ENCODE measurements at places on chromosomes 3 and 15.

DNA sequence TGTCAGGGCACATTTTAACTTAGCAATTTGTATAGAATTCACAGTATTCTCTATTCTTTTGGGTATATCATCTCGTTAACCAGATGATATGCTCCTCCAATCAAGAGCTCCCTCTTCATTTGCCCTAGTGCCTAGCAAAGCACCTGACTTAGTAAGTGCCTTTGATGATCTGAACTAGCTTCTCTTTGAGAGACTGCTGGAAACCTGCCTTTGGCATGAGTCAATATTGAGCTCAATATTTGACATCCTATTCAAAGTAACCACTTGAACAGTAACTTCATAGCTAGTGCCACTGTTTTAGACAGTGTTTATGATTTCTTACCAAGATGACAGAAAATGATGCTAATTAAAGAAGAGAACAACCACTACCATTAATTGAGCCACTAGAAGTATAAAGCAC, 696.3 kb upstream of the UBE2E2 start:
- no peak for DNase-seq

DNA sequence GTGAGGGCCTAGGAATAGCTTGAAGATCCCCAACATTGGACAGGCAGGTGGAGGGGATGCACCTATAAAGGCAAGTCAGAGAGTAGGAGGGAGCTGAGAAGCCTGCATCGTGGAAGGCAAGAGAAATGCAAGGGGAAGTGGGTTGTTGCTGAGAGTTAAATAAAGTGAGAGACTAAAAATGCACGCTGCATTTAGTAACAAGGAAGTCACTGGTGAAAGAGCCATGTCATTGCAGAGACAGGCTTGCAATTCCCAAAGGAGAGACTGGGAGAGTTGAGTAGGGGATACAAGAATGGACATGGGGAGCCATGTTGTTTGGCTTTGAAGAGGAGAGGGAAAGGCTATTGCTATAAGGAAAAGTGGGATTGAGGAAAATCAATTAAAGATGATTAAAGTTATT, 77.0 kb upstream of the HEG1 start:
- no peak for DNase-seq

DNA sequence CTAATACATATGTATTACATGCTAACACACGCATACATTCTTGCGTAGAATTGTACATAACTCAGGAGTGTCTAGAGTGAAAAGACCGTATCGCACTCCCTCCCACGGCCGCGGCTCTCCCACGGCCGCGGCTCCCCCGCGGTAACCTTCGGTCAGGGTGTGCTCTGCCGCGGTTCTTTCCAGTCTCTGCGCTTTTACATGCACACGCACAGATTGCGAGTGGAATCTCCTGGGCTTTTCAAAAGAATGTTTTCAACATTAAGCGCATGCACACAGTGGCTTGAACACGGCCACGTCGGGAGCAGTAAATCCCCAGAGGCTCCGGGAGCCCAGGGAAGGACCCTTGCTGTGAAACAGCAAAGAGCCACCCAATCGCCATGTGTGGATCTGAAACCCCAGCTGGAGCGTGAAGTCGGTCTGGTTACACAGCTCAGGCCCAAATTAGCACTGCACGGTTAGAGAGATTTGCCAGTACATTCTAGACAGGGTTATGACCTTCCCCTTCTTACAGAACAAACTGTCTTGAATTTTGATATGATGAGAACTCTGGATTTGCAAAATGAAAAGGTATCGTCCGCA, 805 bp upstream of the RGMA start:
- no peak for DNase-seq

DNA sequence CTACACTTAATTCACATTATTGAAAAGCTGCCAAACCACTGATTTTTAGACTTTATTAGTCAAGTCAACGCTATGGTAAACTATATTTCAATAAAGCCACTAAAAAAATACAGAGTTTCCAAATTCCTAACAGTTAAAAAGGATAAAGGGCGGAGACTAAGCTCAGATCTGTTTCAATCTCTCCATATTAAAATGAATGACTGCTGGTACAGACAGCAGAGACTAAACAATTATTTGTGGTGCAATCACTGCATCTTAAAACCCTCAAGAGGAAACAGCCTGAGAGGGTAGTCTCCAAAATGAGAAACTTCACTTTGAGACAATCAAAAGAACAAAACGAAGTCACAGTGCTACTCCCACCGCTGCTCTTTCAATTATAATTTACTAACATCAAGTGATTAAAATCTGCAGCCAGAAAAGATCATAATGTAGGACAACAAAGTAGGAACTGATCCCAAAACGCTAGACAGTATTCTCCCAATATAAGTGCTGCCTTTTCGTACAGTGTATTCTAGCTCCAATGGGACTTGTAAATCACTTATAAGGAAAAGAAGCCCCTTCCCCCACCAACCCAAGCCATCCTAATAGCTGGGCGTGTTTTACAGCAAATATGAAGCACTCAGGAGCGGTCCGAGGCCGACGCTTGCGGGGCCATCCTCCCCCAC, 1.2 kb downstream of the UBP1 start:
- DNase-seq: no peak

GRCh38 chr3:31453430-31453829, 79.3 kb upstream of the STT3B start:
- DNase-seq: no peak
